Activated CD8-positive, alpha-beta memory T cell treated with anti-CD3 and anti-CD28 coated beads, Interleukin-2, amount 50 U/mL, for 4 hours (primary cell): ENCODE measurements at places on chromosomes 2 and 18.

DNA sequence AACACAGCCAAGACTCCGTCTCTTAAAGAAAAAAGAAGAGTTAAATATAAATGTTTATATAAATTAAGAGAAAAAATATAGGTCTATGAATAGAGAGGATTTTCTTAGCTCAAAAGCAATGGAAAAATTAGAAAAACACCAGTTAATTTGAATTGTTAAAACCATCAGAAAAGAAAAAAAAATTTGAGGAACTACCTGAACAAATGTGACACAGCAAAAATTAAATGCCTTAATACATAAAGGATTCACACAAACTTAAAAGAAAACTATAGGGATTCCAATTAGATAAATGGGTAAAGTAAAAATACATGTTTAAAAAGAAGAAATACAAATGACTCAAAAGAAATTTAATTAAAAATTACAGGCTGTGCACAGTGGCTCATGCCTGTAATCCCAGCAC, 147.9 kb upstream of the DNMT3A start:
- DNase-seq: no peak

- DNase-seq: no peak
Measured at GRCh38 chr2:201254081-201254730, 6.1 kb upstream of the CASP8 start.

DNA sequence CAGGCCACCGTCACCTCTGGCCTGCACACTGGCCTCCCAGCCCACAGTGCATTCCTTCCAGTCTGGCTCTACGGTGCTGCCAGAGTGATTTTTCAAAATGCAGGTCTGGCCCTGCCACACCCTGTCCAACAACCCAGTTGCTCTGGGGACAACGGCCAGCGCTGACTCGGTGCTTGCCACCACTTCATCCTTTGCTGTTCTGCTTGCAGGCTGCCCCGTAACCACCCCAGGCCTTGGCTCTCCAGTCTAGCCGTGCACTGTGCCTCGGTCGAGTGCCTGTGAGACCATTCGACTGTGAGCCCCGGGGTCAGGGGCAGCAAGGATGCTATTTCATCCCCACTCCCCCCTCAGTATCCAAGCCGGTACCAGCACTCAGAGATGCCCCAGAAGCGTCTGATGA, 262.6 kb downstream of the KLHL29 start:
- DNase-seq: no peak

DNA sequence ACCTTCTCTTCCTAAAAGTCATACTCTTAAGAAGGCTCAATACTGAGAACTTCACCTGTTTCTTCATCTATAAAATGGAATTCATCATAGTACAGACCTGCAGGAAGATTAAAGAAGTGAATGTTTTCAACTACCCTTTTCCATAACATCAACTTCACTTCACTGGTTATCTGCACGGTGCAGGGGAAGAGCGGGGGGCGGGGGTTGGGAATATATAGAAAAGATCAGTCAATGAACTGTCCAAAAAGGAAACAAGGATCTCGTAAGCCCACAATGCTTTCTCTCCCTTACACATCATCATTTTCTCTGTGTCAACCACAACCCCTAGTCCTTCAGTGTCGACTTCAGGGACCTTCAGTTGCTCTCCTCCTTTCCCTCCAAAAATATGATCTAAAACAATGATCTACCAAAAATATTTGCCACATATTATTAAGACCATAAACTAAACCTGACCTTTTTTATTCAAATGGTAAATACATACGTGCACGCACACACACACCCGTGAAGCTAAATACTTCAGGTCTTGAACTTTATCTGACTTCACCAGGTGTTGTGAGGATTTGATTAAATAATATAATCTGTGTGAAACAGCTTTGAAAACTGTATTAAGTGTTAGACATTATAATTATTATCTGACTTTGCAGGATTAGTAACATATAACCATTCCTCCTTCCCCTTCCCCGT, 4.9 kb downstream of the MBOAT2 start:
- no peak for DNase-seq

DNA sequence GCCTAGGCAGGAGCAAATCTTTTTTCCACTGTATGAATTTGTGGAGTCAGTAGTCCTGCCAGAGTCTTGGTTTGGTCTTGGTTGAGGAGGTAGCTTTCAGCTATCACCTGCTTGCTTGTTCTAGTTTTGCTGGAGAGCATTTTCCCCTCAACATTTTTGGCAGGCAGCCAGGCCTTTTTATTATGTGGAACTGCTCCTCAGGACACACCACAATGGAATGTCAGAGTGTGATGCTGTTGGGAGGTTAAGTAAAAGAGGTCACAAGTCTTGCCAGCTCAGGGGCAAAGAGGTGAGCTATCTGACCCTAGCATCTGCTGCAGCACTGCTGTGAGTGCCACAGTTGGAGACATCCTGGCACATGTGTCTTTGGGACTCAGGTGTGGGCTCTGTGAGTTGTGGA, 258.0 kb downstream of the CNTNAP5 start:
- DNase-seq: no peak

- DNase-seq: no peak
Measured at GRCh38 chr18:61865466-61866175, 27.2 kb downstream of the RNF152 start.

- DNase-seq: no peak
Measured at GRCh38 chr2:227394401-227394800, 6.7 kb upstream of the SCYGR1 start.

DNA sequence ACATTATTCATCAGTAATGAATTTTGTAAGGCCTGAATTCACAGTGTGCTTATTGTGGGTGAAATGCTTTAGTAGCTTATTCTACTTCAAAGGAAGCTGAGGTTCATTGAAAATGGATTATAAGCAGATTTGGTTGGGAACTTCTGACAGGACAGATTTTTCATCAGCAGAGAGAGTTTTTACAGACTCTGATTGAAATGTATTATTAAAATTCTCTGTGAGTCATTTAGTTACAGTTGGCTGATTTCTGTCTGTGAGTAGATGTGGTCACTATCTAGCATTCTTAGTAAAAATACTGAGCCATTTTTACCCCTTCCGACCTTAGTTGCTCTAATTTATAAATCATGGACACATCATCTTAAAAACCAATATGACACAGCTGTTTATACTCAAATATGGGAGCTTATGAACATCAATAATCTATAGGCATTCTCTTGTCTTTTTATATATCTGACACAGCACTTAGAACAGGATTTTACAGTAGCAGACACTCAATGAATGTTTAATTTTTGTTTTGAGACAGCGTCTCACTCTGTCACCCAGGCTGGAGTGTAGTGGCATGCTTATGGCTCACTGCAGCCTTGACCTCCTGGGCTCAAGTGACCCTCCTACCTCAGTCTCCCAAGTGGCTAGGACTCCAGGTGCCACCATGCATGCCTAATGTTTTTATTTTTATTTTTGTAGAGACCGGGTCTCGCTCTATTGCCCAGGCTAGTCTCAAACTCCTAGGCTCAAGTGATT, 239.6 kb downstream of the BABAM2 start:
- DNase-seq: no peak

DNA sequence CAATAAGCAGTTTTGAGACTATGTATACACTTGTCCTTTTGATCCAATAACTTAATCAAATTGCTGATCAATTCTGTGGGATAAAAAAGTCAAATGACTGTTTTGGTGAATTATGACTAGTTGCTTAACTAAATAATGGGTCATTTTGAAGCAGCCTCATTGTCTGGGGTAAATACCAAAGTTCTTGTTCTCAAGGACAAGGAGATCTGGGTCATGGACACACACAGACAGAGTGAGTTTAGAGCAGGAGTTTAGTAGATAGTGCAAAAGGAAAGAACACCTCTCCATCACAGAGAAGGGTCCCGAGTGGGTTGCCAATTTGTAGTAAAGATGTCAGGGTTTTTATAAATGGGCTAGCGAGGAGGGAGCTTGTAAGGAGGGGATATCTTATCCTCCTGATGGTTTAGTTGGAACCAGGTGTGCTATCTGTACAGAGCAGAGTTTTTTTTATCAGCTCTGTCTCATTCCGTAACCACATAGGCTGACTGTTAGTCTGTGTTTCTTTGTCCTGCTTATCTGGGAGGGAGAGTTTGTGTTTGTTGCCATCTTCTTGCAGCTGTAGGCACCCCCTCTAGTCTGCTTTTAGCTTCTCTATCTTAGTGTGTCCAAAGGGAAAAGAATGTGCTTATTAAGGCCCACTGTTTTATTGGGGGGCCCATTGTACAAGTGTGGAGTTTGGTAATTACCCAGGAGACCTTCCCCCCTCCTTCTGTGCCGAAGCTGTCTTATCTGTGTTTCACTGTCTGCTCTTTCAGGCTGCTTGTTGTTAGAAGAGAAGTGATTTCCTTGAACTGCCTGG, 48.7 kb upstream of the C1GALT1C1L start:
- DNase-seq: no peak

- DNase-seq: no peak
Measured at GRCh38 chr2:188291142-188291616, 495 bp upstream of the GULP1 start.

DNA sequence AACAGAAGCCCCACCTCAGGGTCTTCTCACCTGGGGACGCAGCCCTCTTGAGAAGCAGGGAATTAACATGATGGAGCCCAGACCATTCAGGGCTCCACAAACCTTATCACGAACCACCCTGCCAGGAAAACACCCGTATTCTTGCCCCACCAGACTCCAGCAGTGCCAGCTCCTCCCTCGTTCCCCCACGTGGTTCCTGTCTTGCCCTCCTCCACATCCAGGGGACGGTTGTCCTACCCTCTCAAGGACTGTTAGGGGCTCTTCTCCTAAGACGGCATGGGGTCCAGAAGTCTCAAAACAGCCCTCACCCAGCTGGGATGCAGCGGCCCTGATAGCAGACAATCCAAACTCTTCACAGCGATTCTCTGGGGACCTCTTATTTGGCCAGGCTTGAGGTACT, 372.2 kb upstream of the HS6ST1 start:
- DNase-seq: no peak

- DNase-seq: peak; percentile 9
Measured at GRCh38 chr2:239833269-239834109, 191.7 kb downstream of the NDUFA10 start.

- DNase-seq: no peak
Measured at GRCh38 chr18:50842846-50843245, 23.0 kb upstream of the MRO start.

DNA sequence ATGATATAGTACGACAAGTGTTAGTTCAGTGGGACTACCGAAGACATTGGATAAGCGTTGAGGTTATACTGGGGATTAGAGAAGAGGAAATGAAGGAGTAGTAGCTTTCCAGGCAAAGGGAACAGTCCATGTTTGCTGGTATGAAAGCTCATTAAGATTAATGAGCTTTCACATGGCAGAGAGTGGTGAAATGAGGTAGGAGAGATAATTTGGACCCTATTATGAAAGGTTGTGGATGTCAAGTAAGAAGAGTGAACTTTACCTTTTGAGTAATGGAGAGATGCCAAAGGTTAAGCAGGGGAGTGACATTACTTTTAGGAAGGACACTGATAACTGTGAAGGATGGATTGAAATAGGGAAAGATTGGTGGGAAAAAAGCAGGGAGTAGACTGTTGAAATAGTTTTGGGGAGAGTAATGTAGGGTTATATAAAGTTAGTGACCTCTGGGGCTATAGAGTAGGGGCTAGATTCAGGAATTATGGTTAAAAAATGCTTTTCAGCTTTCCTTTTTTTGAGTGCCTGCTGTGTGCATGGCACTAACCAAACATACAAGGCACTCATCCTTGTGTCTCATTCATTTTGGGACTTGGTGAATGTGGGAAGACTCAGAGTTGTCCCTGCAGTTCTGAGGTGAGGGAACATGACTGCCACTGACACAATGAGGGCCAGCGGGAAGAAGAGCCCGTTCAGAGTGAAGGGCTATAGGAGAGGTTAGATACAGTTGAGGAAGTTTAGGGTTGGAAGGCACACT, 87.2 kb upstream of the STON1 start:
- no peak for DNase-seq

- DNase-seq: no peak
Measured at GRCh38 chr2:216557413-216557812, 58.8 kb downstream of the RPL37A start.

- no peak for DNase-seq
Measured at GRCh38 chr2:157264099-157264498, 6.6 kb downstream of the GALNT5 start.

- DNase-seq: no peak
Measured at GRCh38 chr2:95392730-95393455, 9.6 kb upstream of the FAHD2A start.

- no peak for DNase-seq
Measured at GRCh38 chr2:232873909-232874641, 4.0 kb downstream of the SNORC start.

DNA sequence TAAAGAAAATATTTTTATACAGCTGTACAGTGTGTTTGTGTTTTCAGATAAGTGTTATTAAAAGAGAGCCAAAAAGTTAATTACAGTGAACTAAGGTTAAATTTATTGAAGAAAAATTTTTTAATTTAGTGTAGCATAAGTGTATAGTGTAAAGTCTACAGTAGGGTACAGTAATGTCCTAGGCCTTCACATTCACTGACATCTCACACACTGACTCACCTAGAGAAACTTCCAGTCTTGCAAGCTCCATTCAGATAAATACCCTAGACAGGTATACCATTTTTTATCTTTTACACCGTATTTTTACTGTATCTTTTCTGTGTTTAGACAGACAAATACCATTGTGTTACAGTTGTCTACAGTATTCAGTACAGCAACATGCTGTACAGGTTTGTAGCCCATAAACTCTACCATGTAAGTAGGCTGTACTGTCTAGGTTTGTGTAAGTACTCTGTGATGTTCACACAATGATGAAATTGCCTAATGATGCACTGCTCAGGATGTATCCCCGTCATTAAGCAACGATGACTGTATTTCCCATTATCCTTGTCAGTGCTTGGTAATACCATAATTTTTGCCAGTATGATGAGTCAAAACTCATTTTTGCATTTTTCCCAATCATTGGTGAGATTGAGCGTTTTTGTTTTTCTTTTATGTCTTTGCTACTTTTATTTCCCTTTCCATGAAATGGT, 48.2 kb upstream of the B3GNT2 start:
- DNase-seq: no peak

DNA sequence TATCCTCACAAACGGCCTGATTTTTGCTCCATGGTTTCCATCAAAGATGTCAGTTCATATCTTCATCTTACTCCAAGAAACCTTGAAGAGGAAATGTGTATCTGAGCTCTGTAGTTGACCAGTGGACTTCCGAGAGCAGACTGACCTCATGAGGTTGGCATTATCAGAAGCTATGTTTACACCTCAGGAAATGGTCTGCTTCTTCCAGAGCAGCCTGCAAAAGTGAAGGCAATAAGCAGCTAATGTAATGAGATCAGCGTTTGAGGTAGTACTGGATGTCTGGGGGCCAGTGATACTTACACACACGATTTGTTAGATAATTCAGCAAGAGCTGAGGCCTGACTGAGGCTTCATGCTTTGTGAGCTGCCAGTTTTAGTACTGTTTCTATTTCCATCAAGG, 189.7 kb downstream of the LRRTM1 start:
- no peak for DNase-seq

- no peak for DNase-seq
Measured at GRCh38 chr2:191804766-191805165, 42.1 kb downstream of the CAVIN2 start.

DNA sequence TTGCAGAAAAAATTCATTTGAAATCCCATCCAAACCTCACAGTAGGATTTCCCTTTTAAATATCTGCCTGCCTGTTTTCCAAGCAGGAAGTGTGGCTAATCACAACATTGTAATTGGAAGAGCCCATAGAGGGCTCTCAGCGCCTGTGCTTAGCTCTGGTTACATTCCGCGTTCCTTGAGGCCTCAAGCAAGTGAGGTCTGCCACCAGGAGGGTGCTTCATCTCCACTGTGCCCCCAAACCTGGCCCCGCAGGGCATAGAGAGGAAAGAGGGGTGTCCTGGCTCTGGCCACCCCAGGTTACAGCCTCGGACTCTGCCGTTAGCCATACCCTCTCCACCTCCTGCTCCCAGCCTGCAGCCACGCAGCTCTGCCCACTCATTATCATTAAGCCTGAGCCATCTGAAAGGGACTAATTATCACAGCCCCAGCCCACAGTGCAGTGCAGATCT, 214.8 kb downstream of the SP3 start:
- no peak for DNase-seq
